ENCODE measurements at places on chromosomes 2 and 18. TPM values are rescaled to one million over a fixed set of nuclear protein-coding genes. Genes with fewer than 3 reads are reported as not detected.

UXS1 gene
- total RNA-seq = 45.7 TPM

MYO7B gene
- 0.07 TPM for total RNA-seq

MEIS1 gene
- 0.32 TPM for total RNA-seq

AKAIN1 gene
- total RNA-seq = not detected

MAP3K2 gene
- 44.5 TPM for total RNA-seq

KLHL30 gene
- 0.61 TPM for total RNA-seq

FAM124B gene
- not detected for total RNA-seq

LAMA1 gene
- total RNA-seq = 0.05 TPM

POMC gene
- not detected for total RNA-seq

UPP2 gene
- total RNA-seq = not detected

- no peak for DNase-seq
Measured at GRCh38 chr2:10160203-10160955, 37.8 kb downstream of the RRM2 start.

DNA sequence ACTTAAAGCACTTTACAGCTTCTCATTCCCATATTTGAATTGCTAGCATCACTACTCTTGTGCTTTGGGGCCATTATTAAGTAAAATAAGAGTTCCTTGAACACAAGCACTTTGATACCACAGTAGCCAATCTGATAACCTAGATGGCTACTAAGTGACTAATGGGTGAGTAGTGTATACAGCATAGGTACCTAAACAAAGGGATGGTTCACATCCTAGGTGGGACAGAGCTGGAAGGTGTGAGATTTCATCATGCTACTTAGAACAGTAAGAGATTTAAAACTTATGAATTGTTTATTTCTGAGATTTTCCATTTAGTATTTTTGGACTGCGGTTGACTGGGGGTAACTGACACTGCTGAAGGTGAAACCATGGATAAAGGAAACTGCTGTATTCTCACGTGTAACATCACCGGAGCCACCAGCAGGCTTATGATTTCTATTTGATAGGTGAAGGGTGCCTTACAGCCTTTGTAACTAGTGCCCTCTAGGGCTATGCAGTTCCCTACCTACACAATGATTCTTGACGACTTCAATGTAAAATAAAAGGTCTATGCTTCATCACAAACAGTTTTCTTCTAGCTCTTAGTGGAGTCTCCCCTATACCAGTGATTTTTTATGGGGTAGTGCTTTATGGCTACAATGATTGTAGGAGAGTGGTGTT is 22.1 kb upstream of the CRIM1 start:
- DNase-seq = no peak

DNA sequence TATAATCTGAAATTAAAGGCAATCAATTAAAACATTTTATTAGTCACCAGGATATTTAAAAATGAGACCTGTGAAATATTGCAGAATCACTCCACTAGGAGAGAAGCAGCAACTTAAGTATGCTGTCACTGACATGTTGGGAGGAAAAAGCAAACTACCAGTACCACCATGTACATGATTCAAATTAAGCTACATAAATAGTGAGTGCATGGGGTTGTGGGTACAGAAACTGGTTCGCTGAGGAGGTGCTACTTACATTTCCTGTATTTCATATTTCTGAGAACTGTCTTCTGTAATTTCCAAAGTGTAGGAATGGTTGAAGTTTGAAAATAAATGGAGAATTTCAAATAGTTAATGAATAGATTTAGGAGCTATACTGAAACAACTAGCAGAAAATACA is 7.9 kb upstream of the NR4A2 start:
- no peak for DNase-seq

DNA sequence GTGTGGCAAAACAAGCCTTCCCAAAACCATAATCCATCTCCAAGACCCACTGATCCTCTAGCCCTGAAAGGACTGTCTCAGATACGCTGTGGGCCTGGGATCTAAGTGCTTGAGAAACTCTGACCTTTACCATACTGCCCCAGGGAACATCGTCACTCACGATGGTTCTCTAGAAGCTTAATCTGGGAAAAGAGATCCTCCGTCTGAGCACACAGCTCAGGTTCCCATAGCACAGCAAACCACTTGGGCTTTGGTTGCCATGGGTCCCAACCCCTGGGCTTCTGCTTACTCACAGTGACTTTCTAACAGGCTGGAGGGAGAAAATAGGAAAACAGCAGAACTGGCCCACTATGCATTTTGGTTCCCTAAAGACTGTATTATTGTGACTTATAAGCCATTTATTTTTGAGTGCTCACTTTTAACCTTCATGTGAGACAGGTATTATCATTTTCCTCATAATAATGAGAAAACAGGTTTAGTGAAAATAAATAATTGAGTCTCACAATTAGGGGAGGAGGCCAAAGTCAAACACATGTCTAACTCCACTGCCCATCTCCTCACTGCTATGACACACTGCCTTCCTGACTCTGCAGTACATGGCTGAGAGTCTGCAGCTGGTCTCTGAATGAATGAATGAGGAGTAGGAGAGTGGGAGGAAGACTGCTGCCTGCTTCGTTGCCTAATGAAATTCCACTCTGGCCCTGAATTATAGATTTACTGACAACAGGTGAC is 46.7 kb downstream of the REEP1 start:
- DNase-seq = no peak

DNA sequence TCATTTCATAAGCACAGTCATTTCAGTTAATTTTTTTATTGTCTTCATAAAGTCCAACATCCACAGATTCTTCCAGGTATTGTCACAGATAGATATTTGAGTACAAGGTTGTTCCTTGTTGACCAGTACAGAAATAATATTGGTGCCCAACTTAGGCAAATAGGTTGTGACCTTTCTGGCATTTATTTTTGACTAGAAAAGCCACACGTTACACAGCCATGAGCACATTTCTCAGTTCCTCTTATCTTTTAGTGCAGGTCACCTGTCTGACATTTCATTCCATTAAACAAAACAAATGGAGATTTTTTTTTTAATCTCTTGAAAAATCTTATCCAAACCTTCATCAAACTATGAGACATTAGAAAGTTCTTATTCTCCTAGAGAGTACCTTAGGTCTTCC is 428.8 kb downstream of the ZNF521 start:
- DNase-seq = no peak

DNA sequence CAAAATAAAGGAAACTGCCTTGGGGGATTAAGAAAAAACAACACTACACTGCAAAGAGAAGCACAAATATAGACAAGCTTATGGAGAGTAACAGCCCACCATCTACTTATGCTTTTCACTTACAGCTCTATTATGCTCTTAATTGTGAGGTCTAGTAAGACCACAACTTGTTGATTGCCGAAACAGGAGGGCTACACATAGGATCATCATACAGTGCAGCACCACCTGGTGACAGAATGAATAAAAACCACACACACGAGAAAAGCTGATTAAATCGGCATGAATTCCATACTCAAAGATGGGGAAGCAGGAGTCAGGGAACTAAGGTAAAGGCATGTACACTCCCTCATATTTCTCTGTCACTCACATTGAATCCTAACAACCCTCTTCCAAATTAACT is 259.2 kb downstream of the IKZF2 start:
- DNase-seq = peak; percentile 55

- DNase-seq = no peak
Measured at GRCh38 chr2:23019476-23019875, 365.5 kb upstream of the KLHL29 start.

- DNase-seq = no peak
Measured at GRCh38 chr18:7941533-7941932, 374.4 kb downstream of the PTPRM start.

DNA sequence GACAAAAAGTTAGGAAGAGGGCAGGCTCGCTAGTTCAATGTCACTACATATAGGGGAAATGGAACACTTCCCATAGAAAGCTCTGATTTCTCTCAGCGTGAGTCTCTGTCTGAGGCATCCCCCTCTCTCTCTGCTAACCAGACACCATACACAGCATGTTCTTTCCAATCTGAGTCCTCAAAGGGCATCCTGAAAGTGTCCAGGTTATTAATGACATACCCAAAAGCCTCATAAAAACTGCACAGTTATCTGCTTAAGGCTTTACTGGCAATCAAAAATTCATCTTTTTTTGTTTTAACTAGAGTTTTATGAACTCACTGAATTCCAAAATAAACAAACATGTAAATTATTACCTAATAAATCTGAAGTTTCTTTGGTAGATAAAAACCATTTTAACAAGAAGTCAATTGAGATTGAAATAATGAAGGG is 137.4 kb downstream of the AFF3 start:
- no peak for DNase-seq

- no peak for DNase-seq
Measured at GRCh38 chr2:66698576-66699239, 263.8 kb downstream of the MEIS1 start.

GRCh38 chr2:195649629-195650190 is 7.3 kb upstream of the SLC39A10 start:
- DNase-seq = no peak

DNA sequence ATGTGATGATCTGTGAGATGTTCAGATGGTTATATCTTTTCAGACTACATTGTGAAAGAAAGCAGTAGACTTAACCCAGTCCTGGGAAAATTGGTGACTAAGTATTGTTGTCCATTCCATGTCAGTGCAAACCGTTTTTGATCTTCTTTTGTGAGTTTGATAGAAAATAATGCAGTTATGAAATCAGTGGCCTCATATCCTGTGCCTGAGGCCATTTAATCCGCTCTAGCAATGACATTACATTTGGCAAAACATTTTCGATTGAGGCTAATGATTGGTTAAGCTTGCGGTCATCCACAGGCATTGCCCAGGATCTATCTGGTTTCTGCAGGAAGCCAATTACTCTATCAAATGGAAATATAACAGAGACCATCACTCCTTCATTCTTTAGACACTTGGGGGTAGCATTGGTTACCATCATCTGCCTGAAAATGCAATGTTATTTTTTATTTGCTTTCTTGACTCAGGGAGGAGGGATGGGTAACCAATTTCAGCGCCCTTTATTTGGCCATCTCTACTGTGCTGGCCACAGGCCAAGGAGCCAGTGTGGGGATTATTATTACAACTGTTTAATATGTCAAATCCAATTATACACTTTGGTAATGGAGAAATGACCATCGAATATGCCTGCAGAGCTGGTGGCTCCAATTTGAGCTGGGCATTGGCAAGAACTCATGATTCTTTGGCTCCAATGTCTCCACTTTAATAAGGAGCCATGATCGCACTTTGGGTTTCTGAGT is 33.6 kb downstream of the TRIB2 start:
- DNase-seq = no peak

GRCh38 chr2:105248316-105249070 is 7.0 kb downstream of the GPR45 start:
- no peak for DNase-seq

DNA sequence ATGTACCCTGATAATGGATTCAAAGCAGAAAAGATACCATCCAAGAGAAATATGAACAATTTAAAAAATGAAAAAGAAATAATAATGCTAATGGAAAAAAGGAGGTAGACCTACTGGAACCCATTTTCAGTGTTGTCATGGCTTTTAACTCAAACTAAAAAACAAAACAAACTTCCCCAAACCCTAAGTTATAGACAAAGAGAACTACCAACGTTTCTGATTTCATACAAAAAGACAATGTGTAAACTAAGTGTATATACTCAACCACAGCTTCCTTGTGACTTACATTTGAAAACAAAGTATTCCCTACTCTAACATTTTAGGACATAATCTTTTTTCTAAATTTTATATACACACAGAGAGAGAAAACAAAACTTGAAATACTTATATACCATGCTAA is 45.9 kb downstream of the ACVR1 start:
- DNase-seq = no peak

DNA sequence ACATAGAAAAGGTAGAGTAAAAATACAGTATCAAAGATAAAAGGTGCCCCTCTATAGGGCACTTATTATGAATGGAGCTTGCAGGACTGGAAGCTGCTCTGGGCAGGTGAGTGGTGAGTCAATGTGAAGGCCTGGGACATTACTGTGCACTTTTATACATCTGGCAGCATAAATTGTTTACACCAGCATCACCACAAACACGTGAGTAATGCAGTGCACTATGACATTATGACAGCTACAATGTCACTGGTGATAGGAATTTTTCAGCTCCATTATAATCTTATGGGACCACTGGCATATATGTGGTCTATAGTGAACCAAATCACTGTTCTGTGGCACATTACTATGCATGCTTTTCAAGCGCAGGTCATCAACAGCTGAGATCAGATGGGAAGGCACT is 48.1 kb downstream of the TPGS2 start:
- DNase-seq = no peak

GRCh38 chr18:24413148-24413547 is 13.3 kb upstream of the IMPACT start:
- no peak for DNase-seq

DNA sequence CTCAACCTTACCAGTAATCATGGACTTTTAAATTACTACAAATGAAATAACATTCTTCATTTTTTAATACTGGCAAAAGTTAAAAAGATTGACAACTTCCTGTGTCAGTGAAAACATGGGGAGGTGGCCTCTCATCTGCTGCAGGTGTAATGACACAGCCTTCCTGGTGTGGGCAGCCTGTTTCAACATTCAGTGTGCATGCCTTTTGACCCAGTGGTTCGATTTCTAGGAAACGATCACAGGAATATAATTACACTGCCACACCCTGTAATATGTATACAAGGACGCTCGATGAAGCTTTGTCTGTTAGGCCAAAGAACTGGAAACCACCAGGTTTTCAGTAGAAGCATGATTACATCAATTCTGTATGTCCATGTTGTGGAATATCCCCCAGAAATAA is 68.7 kb downstream of the MTHFD2 start:
- peak; percentile 53 for DNase-seq

DNA sequence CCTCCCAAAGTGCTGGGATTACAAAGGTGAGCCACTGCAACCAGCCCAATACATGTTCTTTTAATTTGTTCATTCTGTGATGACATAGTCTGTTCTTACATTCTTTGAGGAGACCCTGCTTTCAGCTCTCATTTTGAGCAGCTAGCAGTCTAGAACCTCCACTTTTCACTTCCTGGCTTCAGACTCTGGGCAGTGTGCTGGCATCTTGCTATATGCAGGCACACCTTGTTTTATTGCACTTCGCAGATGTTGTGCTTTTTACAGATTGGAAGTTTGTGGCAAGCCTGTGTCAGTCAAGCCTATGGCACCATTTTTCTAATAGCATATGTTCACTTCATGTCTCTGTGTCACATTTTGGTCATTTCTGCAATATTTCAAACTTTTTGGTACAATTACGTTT is 72.4 kb downstream of the PRKCE start:
- DNase-seq = no peak

DNA sequence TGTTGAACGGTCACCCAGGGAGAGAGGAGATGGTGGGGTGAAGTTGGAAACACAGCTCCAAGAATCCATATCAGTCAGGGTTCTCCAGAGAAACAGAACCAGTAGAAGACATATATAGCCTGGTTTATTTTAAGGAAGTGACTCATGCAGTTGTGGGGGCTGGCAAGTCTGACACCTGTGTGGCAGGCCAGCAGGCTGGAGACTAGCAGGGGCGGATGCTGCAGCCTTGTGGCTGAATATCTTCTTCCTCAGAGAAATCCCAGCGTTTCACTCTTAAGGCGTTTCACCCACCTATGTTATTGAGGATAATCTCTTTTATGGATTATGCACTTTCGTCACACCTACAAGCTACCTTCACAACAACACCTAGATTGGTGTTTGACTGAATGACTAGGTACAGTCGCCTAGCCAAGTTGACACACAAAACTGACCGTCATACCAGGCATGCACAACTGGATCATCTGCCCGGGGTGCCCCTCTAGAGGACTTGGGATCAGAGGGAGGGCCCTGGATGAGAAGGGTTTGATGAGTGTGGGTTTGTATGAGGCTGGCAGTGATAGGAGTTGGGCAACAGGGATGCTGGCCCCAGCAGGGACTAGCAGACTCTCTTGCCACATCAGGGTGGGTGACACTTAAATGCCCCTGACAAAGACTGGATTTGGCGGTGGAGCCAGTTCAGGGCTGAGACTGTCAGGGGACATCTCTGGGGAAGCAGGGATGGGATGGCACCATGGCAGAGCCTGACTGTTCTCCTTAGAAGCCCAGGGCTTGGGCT is 23.4 kb downstream of the MROH2A start:
- no peak for DNase-seq
